ENCODE measurements at places on chromosomes 11 and 22. TPM values are rescaled to one million over a fixed set of nuclear protein-coding genes. Genes with fewer than 3 reads are reported as not detected.

- peak overlapping the region; percentile 67 for H3K27ac ChIP-seq
- DNase-seq = no peak
- H3K4me3 ChIP-seq = peak overlapping the region; percentile 46
- H3K27me3 ChIP-seq = no peaks in the 10 kb centered on the region
- no peaks in the 10 kb centered on the region for H3K36me3 ChIP-seq
These were observed 18.6 kb downstream of the CREB3L1 start for GRCh38 chr11:46296059-46296527.

Gene LRRC75B
- 57.0 TPM for total RNA-seq

DNA sequence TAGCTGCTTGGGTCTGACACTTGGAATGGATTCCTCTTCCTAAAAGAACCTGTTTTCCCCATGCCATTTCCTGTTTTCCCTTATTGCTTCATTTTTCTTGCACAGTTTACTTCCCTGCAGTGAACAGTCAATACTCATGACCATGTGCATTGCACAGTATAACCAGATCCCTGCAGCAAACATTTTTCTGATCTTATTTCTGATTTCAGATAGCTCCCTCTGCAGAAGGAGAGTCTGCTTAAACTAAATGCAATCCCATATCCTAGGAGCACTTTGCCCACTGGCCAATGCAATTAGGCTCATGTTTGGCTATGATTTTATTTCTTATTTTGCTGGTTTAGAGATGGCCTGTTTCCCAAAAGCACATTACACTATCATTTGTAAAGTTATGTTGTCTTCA is 96.7 kb upstream of the CD44 start:
- no peak overlapping the region for H3K27ac ChIP-seq
- H3K36me3 ChIP-seq = no peaks in the 10 kb centered on the region
- no peak overlapping the region for H3K4me3 ChIP-seq
- DNase-seq = no peak
- no peaks in the 10 kb centered on the region for H3K27me3 ChIP-seq
- H3K4me1 ChIP-seq = no peaks in the 10 kb centered on the region

DNA sequence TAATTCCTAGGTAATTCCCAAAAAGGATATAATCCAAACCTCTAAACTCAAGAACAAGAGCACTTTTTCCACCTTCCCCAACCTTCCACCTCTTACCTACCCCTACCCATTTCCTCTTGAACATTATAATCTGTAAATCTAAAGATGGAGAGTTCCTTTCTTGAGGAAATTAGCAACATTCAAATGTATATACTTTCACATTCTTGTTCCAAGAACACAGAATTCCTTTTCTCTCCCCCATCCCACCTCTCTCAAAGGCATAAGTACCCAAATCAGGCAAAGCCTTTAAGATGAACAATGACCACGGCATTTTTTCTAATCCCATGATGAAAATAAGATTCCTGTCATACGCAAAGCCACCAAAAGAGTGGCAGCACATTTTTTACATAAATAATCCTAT is 18.3 kb downstream of the RRAS2 start:
- no peak overlapping the region for H3K27ac ChIP-seq
- H3K36me3 ChIP-seq = no peaks in the 10 kb centered on the region
- H3K4me1 ChIP-seq = no peaks in the 10 kb centered on the region
- no peak for DNase-seq
- H3K27me3 ChIP-seq = no peaks in the 10 kb centered on the region

GRCh38 chr22:37624876-37625275 is 14.6 kb upstream of the SH3BP1 start:
- H3K4me1 ChIP-seq = peaks cover 7% of the 10 kb centered on the region
- no peaks in the 10 kb centered on the region for H3K27me3 ChIP-seq
- no peak overlapping the region for H3K4me3 ChIP-seq
- H3K36me3 ChIP-seq = peaks cover 9% of the 10 kb centered on the region
- H3K27ac ChIP-seq = no peak overlapping the region
- no peak for DNase-seq

Data from prostate gland (tissue), 2 donors.